Pons (tissue), 1 donor: ENCODE measurements at places on chromosomes 11 and 22.

GRCh38 chr11:83510530-83511460 lies 224.6 kb upstream of the CCDC90B start:
- DNase-seq = no peak

GRCh38 chr11:7538466-7539454 lies 25.0 kb downstream of the PPFIBP2 start:
- no peak for DNase-seq

DNA sequence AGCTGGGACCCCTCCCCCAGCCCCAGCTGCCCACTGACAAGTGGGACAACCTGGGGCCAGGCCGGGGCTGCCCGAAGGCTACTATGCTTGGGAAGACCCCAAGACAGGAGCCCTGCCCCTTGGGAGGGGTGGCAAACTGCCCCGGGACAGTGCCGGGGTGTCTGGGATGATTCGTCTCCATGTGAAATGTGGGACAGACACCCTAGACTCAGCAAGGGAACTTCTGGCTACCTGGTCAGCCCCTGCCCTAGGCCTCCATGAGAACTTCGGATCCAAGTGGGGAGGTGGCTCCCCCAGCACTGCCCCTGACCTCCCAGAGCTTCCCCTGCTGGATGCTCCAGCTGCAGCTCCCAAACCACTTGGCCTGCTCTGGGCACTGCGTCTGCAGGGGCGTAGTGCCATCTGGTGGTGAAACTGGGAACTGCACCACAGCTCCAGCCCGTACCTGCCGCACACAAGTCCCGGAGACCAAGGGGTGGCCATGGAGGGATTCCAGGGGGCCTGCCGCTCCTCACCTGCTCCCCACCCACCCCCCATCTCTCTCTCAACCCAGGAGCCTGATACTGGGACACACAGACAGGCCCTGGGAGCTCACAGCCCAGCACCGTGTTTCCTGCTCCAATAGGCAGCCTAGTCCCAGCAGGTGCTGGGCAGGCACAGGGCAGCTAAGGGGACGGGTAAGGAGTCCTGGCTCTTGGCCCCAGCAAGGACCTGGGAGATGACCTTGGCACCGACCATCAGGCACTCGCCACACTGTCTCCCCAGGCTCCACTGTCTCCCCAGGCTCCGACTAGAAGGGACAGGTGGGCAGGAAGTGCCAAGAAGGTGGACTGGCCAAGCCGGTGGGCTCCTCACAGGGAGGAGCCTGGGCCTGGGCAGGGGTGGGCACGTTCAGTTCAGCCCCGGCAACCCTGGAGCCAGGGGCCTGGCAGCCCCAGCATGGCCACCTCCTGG lies 194.1 kb downstream of the IGLL1 start:
- peak; percentile 62 for DNase-seq

DNA sequence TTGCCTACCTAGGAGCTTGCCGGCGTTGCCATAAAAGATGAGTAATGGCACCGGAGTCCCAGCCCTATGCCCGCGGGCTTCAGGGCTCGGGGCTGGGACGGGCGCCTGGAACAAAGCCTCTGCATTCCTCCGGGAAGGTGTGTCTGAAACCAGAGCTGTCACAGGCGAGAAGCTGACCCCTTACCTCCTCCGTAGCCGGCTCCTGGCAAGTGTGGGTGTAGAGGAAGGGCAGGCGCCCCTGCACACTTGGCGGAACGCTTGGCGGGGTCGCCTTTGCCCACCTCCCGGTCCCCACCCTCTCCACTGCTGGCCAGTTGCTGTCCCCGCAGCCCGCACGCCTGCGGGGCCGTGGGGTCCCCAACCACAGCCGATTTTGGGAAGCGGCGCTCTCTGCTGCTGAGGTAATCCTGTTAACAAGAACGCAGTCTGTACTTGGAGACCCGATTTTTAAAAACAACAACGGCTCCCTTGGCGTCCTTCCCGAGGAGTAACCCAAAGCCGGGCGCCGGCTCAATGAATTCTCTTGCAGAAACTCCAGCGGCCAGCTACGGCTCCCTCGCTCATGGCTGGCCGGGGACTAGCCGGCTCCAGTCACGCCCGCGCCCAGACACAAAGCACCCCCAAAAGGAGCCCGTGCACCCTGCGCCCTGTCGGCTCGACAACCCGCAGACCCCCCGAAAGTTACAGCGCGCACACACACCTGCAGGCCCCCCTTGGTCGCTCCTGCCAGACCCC lies 89.2 kb downstream of the PLEKHA7 start:
- DNase-seq = no peak

GRCh38 chr11:72231396-72232259 lies 7.1 kb downstream of the INPPL1 start:
- DNase-seq = no peak

DNA sequence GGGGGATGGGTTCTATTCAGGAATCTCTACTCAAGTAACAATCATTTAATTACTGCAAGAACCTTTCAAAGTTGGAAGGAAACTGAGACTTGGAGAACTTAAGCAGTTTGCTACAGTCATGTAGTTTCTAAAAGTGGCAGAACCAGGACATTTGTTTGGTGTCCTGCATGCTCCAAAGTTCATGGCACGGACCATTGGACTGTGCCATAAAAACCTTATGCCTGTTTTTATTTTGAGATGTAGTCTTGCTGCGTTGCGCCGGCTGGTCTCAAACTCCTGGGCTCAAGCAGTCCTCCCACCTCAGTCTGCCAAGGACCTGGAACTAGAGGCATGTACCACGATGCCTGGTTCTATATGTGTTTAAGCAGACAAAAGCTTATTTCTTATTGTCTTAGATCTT lies 18.6 kb upstream of the AIFM3 start:
- no peak for DNase-seq

DNA sequence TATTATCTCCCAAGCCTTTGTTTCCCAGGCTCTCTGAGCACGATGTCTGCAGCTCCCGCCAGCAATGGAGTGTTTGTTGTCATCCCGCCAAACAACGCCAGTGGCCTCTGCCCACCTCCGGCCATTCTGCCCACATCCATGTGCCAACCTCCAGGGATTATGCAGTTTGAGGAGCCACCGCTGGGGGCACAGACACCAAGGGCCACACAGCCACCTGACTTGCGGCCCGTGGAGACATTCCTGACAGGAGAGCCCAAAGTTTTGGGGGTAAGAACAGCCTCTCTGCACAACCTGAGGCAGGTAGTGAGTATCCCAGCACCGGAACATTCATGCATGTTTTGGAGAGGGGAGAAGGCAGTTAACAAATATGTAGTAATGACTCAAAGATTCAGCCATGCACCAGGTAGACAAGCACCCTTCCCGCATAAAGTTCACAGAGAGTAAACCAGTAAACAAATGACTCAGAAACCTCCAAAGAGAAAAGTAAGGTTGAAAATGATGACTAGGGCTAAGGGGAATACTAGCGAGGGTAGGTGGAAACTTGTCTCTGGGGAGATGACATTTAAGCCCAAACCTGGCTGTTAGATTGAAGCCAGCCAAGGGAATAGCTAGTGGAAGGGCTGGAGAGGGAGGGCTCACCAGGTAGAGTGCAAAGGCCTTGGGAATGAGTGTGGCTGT lies 7.2 kb downstream of the MS4A15 start:
- no peak for DNase-seq

DNA sequence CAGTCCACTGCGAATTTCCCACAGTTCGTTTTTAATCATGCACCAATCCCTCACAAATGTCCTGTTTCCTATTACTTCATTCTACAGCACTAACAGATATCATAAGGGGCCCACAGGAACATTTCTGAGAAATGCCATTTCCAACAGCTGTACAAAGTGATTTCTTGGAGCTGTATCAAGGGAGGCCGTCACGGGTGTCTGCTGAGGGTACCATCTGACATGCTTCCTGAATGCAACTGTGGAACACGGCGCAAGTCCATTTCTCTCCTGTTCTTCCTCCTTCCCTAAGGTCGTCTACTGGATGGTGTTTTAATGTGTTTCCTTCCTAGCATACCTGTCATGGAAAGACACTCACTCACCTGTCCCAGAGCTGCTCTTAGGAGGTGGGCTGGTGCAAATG lies 320.7 kb downstream of the LARGE1 start:
- no peak for DNase-seq

DNA sequence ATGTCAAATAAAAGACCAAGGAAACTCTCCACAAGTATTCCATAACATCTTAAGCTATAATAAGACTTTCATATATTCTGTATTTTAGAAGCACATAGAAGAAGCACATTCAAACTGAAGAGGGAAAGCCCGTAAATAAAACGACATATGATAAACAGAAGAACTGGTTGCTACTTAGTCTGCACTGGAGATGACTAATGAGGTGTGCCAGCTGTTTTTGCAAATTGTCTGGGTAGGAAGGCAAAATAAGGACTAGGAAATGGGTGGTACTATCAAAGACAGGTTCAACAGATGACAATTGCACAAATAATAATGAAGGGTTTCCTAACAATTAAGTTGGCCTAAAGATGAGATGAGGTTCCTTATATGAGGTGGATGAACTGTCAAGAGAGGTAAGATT lies 593.2 kb upstream of the CCDC179 start:
- DNase-seq = no peak

DNA sequence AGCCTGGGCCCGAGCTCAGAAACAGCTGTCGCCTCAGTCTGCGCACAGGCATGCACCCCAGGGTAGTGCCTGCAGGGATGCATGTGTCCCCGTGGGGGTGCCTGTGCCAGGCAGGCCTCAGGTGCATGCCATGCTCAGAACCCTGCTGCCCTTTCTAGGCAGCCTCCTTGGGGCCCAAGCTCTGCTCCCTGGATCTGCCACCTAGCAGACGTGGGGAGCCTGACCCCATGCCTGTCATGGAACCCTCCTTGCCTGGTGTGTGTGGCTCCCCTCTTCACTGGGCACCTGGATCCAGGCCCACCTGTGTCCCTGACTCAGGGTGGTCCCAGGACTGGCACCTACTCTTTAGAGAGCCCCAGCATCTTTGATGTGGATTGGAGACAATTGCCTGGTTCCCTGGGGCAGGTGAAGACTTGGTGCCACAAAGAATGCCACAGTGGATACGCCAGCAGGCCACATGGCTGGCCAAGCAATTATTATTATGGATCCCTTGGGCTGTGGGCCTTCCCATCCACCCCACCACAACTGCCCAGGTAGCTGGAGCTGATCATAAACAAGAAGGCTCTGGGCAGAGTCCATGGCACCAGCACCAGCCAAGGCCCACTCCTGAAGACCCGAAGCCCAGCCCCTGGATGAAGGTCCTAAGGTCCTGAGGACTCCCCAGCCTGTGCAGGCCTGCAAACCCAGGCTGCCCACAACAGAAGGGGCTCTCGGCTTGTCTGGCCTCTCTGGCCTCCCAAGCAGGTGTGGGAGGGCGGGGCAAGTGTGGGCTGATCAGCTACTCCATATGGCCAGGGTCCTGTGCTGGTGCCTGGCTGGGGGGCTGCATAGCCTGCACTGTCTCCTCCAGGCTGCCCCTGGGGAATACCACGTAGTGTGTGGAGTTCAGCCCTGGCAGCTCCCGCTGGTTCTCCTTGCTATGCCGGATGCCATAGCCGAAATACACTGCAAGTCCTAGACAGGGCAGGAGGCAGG lies 3.8 kb downstream of the SLC7A4 start:
- DNase-seq = no peak

- DNase-seq = no peak
Measured at GRCh38 chr11:114988644-114989043, 310.3 kb downstream of the NXPE2 start.

DNA sequence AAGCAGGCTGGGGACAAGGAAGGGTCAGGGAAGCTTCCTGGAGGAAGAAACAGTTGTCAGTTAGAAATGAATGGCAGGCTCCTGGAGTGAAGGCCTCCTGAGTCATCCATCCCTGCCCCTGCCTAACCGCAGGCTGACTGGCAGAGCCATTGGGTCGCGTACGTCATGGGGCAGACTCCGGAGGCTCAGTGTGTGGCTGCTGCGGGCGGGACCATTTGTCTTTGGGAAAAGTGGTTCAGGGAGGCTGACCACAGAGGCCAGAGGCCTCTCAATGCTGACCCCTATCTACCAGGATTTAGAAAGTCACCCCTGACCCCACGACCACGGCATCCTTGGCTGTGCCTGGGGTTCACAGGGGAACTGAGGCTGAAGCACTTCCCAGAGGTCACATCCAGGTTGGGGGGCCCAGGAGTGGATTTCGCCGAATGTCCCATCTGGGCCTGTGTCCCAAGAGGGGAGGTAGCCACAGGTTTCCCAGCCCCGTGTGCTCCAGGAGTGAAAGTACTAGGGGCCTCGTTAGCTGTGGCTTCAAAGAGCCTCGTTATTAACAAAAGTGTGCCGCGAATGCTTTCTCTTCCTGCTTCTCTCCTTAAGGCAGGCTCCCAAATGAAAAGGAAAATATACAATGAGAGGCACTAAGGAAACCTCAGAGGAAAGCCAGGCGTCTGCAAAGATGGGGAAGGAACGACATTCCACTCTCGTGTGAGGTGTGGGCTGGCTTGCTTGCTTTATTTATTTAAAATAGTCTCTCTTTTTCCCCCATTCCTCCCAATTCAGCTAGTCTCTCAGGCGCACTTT lies 58.9 kb downstream of the FLRT1 start:
- no peak for DNase-seq

- no peak for DNase-seq
Measured at GRCh38 chr11:11210446-11210845, 142.6 kb downstream of the CSNK2A3 start.

GRCh38 chr11:112459001-112459400 lies 198.3 kb upstream of the PLET1 start:
- no peak for DNase-seq

GRCh38 chr11:79232346-79232745 lies 208.5 kb downstream of the TENM4 start:
- DNase-seq = no peak

GRCh38 chr11:58629857-58630256 lies 7.4 kb downstream of the CNTF start:
- DNase-seq = peak; percentile 69

DNA sequence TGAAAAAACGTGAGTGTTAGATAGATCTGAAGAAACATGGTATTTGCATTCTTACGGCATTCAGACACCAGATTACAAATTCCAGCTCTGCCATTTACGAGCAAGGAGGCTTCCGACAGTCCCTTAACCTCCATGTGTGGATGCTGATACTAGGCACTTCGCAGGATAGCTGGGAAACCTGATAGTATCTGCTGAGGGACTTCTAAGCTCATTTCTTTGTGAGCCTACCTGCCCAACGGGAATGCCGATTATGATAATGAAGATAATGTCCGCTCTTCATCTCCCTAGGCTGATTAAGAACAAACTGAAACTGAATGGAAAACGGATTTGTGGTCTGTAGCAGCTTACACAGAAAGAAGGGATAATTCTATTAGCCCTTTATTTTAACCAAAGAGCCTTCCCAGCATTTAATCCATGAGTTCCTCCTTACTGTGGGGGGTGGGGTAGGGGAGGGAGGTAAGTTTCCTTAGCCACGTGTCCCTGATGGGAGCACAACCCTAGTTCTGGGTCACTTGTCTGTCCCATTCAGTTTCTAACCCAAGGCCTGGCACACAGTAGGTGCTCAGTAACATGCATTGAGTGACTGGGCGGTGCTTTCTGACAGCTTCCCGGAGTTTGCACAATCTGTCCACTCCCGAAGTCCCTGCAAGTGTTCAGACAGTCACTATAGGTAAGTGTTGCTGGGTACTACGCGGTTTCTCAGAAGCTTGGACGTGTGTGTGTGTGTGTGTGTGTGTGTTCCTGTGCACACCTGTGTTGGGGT lies 39.2 kb downstream of the CD6 start:
- DNase-seq = no peak
